ENCODE measurements at places on chromosomes 11 and 22.

DNA sequence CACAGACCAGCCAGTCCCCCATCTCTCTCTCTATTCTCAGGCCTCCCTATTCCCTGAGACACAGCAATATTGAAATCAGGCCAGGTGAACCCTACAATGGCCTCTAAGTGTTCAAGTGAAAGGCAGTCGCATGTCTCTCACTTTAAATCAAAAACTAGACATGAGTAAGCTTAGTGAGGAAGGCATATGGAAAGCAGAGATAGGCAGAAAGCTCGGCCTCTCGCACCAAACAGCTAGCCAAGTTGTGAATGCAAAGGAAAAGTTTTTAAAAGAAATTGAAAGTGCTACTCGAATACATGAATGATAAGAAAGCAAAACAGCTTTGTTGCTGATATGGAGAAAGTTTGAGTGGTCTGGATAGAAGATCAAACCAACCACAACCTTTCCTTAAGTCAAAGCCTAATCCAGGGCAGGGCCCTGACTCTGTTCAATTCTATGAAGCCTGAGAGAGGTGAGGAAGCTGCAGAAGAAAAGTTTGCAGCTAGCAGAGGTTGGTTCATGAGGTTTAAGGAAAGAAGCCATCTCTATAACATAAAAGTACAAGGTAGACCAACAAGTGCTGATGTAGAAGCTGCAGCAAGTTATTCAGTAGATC, 19.8 kb upstream of the MPZL2 start:
- peak; percentile 45 for DNase-seq

GRCh38 chr11:106608677-106609076, 409.6 kb downstream of the GUCY1A2 start:
- no peak for DNase-seq

- no peak for DNase-seq
Observed at GRCh38 chr11:110160437-110160836, 67.2 kb downstream of the ZC3H12C start.

DNA sequence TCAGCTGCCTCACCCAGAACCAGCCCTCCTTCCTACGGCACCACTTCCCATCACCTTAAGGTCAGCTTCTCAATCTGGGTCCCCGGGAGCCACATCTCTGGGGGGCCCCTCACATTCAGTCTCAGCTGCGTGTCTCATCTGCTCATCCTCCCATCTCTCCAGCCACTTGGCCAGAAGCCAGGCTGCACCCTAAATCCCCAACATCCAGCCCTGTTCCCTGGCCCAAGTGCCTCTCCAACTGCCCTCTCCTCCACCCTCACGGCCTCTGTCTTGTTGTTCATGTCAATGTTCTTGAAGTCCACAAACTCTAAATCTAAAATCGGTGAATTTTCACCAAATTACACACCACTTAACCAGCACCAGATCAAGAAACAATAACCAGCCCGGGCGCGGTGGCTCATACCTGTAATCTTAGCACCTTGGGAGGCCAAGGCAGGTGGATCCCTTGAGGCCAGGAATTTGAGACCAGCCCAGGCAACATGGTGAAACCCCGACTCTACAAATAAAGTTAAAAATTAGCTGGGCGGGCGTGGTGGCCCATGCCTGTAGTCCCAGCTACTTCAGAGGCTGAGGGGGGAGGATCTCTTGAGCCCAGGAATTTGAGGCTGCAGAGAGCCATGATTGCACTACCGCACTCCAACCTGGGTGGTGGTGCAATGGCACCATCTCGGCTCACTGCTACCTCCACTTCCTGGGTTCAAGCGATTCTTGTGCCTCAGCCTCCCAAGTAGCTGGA, 33.7 kb downstream of the A4GALT start:
- no peak for DNase-seq

DNA sequence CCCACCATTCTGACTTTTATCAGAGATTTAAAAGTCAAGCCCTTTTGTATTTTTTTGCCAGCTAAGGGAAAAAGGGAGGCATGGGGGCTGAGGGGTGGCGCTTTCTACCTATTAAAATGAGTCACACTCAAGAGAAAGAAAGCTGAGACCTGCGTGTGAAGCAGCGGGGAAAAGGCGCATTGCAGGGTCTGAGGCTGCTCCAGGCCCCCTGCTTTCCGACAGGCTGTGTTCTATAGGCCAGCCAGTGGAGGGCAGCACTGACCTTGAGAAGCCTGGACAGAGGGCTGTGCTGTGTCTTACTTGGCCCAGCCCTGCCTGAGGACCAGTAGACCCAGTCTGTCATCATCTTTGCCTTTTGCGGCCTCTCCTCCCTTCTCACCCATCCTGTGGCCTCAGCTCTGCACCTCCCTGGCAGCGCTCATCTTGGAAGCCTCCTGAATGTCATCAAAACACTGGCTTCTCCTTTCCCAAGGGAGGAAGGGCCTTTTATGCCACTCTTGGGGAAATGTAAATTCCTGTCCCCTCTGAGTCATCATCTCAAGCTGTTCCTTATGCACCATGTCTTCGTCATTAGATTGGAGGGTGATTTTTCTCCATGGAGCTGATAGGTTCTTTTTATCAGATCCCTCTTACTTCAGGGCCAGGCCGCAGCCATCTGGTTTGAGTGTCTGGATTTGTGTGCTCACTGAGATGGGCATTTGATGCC, 12.6 kb upstream of the MAPK8IP1 start:
- no peak for DNase-seq

- DNase-seq = no peak
Observed at GRCh38 chr22:49588739-49589138, 238.9 kb downstream of the BRD1 start.

DNA sequence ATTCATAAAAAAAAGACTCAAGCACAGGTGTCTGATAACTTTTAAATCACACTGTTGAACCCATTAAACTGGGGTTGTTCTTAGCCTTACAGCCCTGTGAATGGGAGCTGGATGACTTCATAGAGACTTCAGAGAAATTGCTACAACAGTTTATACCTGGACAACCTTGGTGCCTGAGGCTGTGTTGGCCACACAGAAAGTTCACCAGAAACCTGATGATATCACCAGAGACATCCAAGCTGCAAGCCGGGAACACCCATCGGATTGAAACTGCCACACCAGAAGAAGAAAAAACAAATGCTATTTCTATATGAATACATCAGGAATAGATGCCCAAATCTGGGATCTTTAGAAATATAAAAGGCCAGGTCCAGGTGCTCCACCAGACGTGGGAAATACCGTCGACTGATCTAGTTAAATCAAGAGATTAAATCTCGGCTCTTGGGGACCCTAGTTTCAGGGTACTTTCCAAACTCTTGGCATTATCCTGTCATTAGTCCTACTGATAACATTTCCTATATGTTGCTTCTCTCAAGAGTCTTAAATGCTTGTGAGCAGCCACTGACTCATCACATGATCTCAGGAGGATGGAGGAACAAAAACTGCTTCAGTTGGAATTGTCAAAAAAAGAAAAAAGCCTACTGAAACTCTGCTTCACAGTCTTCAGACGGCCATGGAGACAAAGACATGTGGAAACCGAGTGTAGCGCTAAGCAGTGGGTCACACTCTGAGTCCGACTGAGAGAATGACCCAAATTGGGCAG, 28.6 kb upstream of the APOL5 start:
- no peak for DNase-seq

DNA sequence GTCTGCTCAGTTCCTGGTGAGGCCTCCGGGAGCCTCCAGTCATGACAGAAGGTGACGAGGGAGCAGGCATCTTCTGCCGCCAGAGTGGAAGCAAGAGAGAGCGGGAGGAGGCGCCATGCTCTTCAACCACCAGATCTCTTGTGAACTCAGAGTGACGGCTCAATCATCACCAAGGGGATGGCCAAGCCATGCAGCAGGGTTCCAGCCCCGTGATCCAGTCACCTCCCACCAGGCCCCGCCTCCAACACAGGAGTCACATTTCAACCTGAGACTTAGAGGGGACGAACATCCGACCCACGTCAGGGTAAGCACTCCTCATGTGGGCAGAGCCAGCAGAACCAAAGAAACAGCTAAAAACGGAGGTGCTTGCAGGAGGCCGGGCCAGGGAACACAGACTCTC, 1470.5 kb downstream of the BRD1 start:
- no peak for DNase-seq

GRCh38 chr22:32542677-32543357, 68.2 kb downstream of the FBXO7 start:
- DNase-seq = no peak

GRCh38 chr11:35112056-35112845, 26.7 kb upstream of the CD44 start:
- no peak for DNase-seq

DNA sequence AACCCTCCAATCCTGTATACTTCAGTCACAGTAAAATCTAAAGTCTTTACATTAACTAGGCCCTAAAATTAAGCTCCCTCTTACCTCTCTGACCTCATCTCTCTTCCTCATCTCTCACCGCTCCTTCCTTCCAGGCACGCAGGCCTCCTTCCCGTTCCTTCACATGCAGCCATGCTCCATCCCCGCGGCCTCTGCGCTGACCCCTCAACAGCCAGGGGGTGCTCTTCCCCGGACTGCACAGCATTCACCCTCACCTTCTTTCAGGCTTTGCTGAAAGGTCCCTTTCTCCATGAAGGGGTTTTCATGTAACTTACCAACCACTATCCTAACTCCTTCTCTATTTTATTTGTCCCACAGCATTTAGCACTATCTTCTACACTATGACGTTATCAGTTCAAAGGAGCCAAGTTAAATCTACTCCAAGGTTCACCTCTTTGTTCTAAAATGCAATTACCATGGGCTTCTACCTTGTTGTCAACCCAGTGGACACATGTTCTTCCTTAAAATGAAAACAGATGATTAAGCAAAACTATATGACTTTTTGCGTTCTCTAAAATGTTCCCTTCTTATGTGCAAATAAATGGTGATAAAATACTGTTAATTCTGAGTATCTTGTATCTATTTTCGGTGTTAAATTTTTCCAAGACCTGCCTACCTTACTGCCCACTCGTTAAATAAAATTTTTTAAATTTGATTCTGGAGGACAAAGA, 57.8 kb upstream of the APOA1 start:
- DNase-seq = no peak

Measured in stimulated activated CD4-positive, alpha-beta T cell treated with anti-CD3 and anti-CD28 coated beads, Interleukin-2, amount 100 ng/mL, for 24 hours (primary cell).